ENCODE measurements at places on chromosomes 5 and 9. TPM values are rescaled to one million over a fixed set of nuclear protein-coding genes. Genes with fewer than 3 reads are reported as not detected.
A peak's percentile ranks its signal among the peaks of the same experiment; 100 is the strongest.

The CPEB4 gene
- total RNA-seq = 60.2 TPM

The ANKRD33B gene
- 5.7 TPM for total RNA-seq

DNA sequence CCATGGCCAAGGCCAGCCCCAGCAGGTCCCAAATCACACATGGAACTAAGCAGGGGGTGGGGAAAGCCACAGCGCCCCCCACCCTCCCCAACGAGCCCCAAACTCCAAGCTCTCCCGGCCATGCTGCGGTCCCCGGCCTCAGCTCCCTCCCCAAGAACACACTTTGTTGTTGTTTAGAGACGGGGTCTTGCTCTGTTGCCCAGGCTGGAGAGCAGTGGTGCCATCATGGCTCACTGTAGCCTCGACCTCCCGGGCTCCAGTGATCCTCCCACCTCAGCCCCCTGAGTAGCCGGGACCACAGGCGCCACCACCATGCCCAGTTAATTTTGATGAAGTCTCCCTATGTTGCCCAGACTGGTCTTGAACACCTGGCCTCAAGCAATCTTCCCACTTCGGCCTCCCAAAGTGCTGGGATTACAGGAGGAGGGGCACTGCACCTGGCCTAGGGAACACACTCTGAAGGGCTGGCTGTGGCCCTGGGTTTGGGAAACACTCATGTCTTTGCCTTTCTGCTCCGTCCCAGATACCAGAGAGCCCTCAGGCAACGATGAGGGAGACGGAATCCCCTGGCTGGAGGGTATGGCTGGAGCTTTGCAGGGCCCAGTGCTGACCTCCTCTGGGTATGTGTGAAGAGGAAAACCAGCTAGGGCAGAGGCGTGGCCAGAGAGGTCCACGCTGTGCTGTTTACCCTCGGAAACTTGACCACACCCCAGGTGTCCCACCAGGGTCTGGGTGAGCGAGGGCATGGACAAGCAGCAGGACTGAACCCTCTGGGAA, 53.2 kb upstream of the UBAC1 start:
- DNase-seq = no peak

- no peak for DNase-seq
These were observed 545 bp downstream of the HMGCS1 start for GRCh38 chr5:43312699-43313034.

DNA sequence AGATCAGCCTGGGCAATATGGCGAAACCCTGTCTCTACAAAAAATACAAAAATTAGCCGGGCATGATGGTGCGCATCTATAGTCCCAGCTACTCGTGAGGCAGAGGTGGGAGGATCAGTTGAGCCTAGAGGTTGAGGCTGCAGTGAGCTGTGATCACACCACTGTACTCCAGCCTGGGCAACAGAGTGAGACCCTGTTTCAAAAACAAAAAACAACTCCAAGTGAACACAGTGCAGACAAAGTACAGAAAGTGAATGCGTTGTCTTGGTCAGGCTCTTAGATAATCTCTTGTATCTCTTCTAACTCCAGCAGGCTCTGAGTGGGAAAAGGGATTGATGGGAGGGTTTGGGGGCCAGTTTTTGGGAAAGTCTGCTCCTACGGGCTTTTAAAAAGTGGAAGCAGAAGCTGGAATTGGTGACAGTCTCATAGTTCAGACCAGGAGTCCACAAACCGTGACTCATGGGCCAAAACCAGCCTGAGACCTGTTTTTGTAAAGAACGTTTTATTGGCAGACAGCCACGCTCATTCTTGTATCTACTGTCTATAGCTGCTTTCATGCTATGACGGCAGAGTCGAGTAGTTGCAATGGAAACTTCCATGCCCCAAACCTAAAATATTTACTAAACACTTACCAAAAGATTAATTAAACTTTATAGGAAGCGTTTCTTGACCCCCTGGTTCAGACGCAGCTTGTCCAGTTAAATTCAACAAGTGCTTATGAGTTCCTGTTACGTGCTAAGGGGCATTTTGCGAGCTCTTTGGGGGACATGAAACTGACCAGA, 32.9 kb downstream of the NDST1 start:
- no peak for DNase-seq

GRCh38 chr9:105385381-105385985, 62.4 kb upstream of the FSD1L start:
- DNase-seq = no peak

DNA sequence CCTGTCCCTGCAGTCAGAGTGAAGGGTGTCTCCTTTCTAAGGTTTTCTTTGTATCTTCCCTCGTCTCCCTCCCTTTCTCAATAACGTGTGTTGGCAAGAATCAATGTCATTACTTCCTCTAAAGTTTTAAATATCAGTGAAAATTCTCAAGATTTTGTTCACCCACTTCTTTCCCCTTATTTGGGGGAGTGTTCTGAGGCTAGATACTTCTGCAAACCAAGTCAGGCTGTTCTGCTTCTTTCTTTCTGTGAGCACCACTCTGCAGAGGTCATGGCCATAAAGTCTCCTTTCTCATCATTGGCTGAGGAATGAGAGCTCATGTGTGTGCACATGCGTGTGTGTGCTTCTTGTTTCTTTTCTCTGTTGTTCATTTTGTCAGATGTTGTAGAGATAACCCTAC, 26.6 kb upstream of the SPATA31C2 start:
- no peak for DNase-seq

GRCh38 chr5:172502969-172503368, 48.6 kb upstream of the SH3PXD2B start:
- peak; percentile 18 for DNase-seq

The FOXD4 gene
- 0.32 TPM for total RNA-seq

The SLC22A4 gene
- 5.4 TPM for total RNA-seq

GRCh38 chr5:1833264-1834021, 32.2 kb downstream of the NDUFS6 start:
- DNase-seq = peak; percentile 82

The ZNF354C gene
- 4.5 TPM for total RNA-seq

DNA sequence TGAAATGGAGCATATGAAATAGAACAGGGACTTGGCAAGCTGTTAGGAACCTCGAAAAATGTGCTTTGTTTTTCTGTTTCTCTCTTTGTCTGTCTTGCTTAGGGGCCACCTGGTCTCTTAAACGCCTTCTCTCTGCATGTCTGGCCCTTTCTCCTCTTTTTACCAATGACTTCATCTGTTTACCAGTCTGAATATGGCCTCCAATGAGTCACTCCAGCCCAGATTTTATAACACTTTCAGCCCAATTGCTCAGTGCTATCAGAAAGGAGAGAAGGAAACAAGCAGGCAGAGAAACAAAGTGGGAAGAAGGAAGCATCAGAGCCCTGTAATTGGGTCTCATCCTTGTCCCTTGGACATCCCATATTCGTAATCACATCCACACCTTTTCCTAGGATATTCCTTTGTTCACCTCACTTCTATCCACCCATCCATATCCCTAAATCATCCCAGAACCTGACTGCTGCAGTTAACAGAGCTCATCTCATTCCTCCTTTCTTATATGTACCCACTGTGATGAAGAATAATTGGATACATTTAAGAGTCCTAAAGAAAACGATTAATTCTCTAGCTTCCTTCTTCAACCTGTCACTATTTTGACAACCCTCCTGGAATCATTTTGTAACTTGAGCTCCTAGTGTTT, 151.8 kb upstream of the GPR151 start:
- no peak for DNase-seq
